ENCODE measurements at places on chromosomes 16 and 17. TPM values are rescaled to one million over a fixed set of nuclear protein-coding genes. Genes with fewer than 3 reads are reported as not detected.

DNA sequence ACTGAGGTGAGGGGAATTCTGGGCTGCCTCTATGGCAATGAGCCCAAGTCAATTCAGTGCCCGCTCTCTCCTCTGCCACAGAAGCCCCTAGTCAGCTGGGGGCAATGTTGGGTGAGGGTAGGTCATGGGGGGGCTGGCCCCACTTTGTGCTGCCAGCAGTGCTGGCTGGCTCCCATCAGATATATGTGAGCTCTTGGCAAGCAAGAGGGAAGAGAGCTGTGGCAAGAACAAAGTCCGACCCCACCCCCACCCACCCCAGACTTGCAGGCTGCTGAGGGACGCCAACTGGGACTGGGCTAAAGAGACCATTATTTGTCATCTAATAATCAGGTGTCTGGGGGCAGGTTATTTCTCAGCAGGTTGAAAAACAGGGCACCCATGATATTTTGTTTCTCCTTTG, 89.4 kb downstream of the YPEL2 start:
- H3K27ac ChIP-seq = no peak overlapping the region
- H3K27me3 ChIP-seq = no peaks in the 10 kb centered on the region
- no peak for DNase-seq

C17orf50 gene
- total RNA-seq = not detected

GRCh38 chr17:77826132-77826873, 132.2 kb upstream of the TNRC6C start:
- H3K27ac ChIP-seq = no peak overlapping the region
- no peaks in the 10 kb centered on the region for H3K27me3 ChIP-seq
- H3K4me3 ChIP-seq = no peak overlapping the region
- peaks cover 13% of the 10 kb centered on the region for H3K4me1 ChIP-seq
- DNase-seq = no peak

CA5A gene
- not detected for total RNA-seq

KRTAP2-3 gene
- total RNA-seq = not detected

DNA sequence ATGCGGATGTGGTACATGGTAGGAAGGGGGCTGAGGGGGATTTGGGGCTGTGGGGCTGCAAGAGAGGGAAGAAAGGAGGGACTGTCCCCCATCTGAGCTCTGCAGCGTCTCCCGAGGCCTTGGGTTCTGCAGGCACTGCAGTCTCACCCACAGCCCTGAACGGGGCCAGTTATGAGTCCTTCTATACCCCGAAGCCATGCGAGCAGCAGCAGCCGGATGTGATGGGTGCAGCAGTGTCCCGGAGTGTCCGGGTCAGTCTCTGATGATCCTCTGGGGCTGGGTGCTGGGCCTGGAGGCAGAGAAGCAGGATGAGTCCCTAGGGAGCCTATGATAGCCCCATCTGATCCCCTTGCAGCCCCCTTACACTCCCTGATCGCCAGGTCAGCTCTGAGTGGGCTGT, 41.5 kb downstream of the CPNE2 start:
- H3K27ac ChIP-seq = peak overlapping the region; percentile 24
- no peak for DNase-seq
- no peak overlapping the region for H3K4me3 ChIP-seq

DNA sequence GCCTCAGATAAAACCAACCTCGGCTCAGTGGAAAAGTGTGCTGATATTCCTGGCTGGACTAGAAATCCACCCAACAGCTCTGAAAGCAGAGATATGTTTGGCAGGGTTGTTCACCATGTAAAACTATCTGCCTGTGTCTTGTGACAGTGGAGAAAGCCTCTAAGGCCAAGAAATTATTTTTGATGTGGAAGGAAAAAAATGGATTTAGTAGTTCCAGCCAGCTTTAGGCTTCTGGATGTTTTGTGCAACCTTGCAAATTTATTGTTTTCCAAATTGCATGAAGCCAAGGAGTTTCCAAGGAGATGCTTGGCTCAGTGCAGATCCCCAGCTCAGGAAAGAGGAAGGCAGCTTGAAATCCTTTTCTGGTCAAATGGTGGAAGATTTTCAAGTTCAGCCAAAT, 31.6 kb downstream of the TEKT5 start:
- DNase-seq = no peak
- H3K27ac ChIP-seq = peak overlapping the region; percentile 1
- H3K27me3 ChIP-seq = no peaks in the 10 kb centered on the region
- H3K4me3 ChIP-seq = no peak overlapping the region
- no peaks in the 10 kb centered on the region for H3K4me1 ChIP-seq

GRCh38 chr17:43820759-43821158, 12.2 kb downstream of the MPP3 start:
- no peak overlapping the region for H3K27ac ChIP-seq
- peaks cover 3% of the 10 kb centered on the region for H3K4me1 ChIP-seq
- H3K27me3 ChIP-seq = no peaks in the 10 kb centered on the region
- H3K4me3 ChIP-seq = no peak overlapping the region
- DNase-seq = no peak
- H3K36me3 ChIP-seq = no peaks in the 10 kb centered on the region

TMEM106A gene
- total RNA-seq = 14.2 TPM

DNA sequence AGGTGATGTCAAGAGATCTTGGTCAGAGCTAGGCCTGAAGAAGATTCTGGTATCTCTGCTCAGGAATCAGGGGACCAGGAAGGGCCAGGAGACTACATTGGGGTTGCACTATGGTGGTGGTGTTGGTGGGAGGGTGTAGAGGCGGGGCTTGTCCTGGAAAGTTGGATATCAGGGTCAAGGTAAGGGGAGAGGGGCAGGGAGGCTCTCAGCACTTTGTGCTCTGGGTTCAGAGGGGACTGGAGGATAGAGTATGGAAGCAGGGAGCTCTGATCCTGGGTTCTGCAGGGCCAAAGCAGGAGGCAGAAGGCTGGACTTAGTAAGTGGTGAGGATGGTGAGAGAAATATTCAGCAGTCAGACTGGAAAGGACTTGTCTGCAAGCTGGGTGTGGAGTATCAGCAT, 3.0 kb downstream of the NOL3 start:
- H3K4me3 ChIP-seq = peak overlapping the region; percentile 53
- H3K4me1 ChIP-seq = peaks cover 62% of the 10 kb centered on the region
- no peaks in the 10 kb centered on the region for H3K27me3 ChIP-seq
- DNase-seq = no peak
